ENCODE measurements at places on chromosomes 2 and 18.

DNA sequence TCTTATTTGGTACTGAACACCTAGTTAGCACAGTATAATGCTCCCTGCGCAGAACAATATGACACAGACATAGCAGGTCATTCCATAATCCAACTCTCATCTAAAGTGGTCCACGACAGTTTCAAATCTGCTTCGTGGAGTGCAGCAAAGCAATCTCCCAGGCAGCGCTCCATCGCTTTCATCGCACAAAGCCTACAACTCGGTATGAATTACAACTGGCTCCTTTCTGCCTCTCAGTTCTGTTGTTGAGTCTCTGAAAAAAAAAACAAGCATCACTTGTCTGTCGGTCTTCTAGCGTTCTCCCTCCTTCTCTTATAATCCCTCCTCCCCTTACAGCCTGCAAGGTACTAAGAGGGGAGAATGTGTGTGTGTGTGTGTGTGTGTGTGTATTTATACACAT, 123.5 kb downstream of the FIGN start:
- DNase-seq, result no peak

DNA sequence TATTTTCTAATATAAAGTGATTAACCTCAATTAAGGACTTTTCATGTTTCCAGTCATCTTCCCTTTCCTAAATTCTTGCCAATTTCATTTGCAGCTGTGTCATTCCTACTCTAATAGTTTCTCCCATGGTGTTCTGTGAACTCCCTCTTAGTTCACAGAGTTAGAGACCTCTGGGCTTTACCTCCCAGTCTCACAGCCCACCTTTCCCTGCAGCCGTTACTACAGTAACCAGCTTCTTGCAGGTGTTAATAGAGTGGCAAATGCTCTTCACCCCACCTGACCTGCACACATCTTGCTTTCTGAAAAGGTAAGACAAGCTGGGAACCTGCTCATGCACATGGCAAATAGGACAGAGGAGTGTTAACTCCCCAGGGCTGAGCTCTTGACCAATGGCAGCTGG, 250.1 kb downstream of the FBXO15 start:
- no peak for DNase-seq

GRCh38 chr18:7568426-7568825, 1.3 kb downstream of the PTPRM start:
- no peak for DNase-seq

DNA sequence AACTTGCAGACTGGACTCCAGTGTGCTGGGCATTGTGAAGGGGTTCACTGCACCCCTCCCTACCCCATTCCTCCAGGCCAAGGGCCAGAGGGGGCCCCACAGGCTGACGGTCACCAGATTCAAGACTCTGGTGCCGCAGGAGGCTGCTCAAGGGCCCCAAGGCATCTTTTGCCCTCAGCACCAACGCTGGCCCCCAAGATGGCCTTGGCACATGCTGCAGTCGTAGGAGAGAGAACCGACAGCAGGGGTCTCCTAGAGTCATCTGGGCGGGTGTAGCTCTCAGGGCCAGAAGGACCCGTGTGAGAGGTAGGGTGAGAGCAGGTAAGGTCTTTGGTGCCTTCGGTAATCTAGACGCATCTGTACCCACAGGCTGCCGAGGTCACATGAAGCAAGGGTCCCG, 18.7 kb upstream of the ODC1 start:
- no peak for DNase-seq

DNA sequence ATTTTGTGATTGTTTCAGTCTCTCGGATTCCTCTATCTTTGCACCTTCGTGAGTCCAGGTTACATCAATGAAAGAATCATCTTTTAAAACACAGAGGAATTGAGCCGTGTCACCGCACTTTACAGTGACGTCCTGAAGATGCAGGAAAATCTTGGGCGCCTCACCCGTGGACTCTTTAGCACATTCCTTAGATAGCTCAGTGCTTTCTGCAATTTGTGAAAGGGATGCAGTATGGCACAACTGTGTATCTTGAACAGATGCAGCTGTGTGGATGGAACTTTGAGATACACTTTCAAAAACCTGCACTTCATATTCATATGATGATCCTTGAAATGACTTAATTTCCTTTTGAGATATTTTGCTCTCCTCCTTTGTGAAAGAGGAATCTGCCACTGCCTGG, 50.9 kb downstream of the TTN start:
- no peak for DNase-seq

DNA sequence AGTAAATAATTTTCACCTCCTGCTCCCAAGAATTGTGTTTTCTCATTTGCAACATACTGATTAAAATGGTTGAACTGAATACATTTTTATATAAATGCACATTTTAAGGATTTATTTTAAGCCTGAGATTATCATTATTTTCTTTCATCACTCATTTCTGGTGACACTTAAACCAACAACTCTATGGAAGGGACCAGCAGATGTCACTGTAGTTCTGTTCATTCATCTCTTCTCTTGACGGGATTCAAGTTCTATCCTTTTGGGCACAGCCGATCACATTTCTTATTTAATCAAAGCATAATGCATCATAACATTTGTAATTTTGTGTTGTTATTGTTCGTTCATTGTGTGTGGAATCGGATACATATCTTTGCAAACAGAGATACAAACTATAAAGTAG, 417.9 kb downstream of the HRH4 start:
- DNase-seq, result no peak
